K562 (cell line): ENCODE measurements at places on chromosomes 13 and 19.

DNA sequence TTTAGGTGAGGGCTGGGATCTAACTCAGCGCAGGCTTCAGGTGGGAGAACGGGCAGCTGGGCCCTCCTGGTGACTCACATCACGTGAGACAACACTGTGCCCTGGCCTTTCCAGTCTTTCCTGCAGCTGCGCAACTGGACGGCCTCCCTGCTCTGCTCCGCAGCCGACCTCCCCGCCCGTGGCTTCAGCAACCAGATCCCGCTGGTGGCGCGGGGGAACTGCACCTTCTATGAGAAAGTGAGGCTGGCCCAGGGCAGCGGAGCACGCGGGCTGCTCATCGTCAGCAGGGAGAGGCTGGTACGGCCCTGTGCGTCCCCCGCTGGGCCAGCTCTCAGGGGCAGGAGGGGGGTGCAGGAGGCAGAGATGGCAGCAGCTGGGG is 8.8 kb downstream of the SPPL2B start:
- H3K27me3 ChIP-seq: no peaks in the 10 kb centered on the region
- no peak for DNase-seq
- H3K4me3 ChIP-seq: no peak overlapping the region
- peaks cover 46% of the 10 kb centered on the region; the same call in 2 of the 3 replicates for H3K36me3 ChIP-seq
- peaks cover 75% of the 10 kb centered on the region for H3K4me1 ChIP-seq

DNA sequence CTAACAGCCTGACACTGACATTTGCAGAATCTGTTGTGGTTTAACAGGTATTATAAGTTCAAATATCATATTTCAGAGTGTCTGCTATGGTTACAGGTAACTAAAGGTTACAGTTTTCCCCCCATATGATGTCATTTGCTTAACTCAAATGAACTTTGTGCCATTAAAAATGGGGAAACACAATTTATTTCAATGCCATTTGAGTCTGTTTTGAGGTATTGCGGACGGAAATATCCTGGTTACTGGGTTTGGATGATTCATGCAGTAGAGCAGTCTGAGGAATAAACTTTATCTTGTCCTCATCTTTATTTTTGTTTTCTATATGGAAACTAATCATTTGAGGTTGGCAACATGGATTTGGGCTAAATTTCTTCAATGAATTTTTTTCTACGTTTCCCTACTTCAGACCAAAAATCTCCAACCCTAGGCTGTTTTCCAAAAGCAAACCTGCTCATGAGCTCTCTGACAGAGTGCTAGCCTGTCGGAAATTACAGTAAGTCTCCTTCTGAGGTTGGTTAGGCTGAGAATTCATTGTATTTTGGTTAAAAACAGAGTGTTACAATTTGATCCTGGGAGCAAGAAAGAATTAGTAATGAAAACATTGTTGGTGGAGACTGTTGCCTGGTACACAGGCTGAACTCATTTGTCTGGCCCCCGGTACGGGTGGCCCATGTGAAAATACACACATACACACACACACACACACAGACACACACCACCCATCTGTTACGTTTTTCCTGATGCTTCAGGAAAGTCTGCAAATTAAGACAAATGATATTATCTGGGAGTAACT is 66.1 kb downstream of the AKAP11 start:
- H3K36me3 ChIP-seq: no peaks in the 10 kb centered on the region
- H3K4me1 ChIP-seq: no peaks in the 10 kb centered on the region; the same call in 1 of the 2 replicates
- no peak for DNase-seq
- H3K27ac ChIP-seq: no peak overlapping the region
- peaks cover 8% of the 10 kb centered on the region for H3K27me3 ChIP-seq

- H3K4me1 ChIP-seq: no peaks in the 10 kb centered on the region
- H3K27ac ChIP-seq: no peak overlapping the region
- no peaks in the 10 kb centered on the region for H3K36me3 ChIP-seq
- H3K4me3 ChIP-seq: no peak overlapping the region
- no peaks in the 10 kb centered on the region for H3K27me3 ChIP-seq
Measured at GRCh38 chr13:75180805-75181455, 301.0 kb downstream of the TBC1D4 start.

DNA sequence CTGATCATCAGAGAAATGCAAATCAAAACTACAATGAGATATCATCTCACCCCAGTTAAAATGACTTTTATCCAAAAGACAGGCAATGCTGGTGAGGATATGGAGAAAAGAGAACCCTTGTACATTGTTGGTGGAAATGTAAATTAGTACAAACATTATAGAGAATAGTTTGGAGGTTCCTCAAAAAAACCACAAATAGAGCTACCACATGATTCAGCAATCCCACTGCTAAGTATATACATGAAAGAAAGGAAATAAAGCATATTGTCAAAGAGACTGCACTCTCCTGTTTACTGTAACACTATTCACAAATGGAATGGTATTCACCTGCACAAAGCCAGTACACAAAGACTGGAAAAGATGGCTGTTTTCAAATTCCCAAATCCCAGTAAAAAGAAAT is 1233.7 kb downstream of the PCDH17 start:
- no peaks in the 10 kb centered on the region for H3K36me3 ChIP-seq
- no peak overlapping the region for H3K4me3 ChIP-seq
- H3K27me3 ChIP-seq: no peaks in the 10 kb centered on the region
- DNase-seq: no peak
